CD4-positive, alpha-beta T cell treated with Interferon alpha-2 for 1 hour (primary cell): ENCODE measurements at places on chromosomes 11 and 22.
A peak's percentile ranks its signal among the peaks of the same experiment; 100 is the strongest.

GRCh38 chr11:107860688-107861087, 2.1 kb upstream of the SLC35F2 start:
- DNase-seq, result no peak

DNA sequence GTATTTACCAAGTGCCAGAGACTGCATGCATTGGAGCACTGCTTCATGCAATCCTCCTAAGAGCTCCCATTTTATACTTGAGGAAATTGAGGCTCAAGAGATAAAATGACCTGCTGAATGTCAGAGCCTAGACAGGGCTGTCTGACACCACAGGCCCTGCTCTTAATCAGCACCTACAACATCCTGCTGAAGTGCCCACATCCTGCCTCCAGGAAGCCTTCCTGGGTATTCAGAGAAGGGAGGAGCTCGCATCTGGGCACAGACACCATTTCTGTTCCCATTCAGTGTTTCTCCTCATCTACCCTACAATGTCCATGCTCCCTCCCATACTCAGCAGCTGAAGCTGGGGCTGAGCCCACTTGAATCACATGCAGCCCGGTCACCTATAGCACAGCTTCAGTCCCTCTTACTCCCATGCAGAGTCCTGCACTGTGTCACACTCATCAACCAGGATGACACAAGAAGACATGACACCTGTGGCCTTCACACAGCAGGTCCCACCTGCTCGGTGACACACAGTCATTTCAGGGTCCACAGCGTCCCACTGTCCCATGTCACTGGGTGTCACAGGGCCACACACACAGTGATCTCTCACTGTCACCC, 53.1 kb downstream of the PDE2A start:
- DNase-seq, result peak; percentile 14

GRCh38 chr11:67113231-67113721, 5.8 kb upstream of the KDM2A start:
- peak; percentile 33 for DNase-seq

GRCh38 chr11:94793002-94793401, 24.8 kb downstream of the AMOTL1 start:
- DNase-seq, result no peak

DNA sequence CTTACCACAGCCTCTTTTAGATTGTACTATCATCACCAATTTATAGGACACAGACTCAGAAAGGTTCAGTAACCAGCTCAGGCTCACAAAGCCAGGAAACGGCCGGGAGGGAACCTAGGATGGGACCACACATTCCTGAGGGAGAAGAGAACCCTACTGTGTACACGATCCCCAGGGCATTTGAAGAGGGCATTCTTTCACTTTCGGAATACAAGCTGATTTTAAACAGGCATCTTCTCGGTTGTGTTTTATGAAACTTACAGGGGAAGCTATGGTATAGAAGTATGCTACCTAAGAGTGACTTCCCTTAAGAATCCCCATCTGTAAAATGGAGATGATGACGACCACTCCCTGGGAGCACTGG, 19.0 kb downstream of the SMCO4 start:
- no peak for DNase-seq

DNA sequence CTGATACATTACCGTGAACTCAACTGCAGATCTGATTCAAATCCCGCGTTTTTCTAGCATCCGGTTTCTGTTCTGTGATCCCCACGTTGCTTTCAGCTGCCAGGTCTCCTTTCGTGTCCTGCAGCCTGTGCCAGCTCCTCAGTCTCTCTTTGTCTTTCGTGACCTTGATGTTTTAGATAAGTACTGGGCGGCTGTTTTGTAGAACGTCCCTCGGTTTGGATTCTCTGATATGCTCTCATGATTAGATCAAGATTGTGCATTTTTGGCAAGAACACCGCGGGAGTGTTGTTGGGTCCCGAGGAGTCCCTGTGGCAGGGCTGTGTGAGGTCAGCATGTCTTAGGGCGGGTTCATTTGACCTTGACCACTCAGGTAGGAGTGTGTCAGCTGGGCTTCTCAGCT, 38.6 kb downstream of the KCNQ1 start:
- no peak for DNase-seq

- DNase-seq, result no peak
Observed at GRCh38 chr11:12403122-12403996, 26.0 kb downstream of the PARVA start.

GRCh38 chr11:108221911-108222573, 396 bp downstream of the NPAT start:
- peak; percentile 64 for DNase-seq

DNA sequence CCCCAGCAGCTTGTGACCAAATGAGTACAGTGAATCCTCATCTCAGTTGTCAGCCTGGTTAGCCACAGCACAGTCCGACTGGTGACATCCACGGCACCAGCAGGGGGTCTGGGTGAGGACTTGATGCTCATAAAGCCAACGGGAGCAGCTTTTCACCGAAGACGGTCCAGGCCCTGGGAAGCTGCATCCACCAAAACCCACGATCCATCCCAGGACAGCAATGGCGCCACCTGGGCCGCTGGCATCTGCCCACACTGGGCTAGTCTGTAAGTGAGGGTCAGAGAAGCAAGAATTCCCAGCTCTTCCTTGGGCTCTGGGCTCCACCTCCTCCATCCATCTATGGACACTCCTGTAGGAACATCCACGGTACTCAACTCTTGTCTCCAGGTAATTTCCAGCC, 25.1 kb upstream of the FXYD6 start:
- DNase-seq, result no peak

DNA sequence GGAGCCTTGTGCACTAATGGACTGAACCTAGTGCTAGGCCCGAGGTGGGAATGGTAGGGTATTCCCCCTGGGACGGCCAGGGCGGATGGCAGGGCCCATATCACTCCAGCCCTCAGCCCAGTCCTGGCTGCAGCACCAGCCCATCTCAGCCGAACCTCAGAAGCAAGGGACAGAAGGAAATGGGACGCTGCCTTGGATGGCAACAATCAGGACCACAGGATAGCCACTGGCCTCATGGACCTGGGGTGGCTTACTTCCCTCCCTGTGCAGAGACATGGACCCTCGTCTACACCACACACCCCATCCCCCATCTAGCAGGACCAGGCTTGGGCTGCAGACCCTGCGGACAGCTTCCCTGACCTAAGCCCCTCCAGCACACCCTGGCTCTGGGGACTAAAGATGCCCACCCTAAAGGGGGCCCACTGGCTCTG, 24.1 kb downstream of the ARVCF start:
- no peak for DNase-seq

DNA sequence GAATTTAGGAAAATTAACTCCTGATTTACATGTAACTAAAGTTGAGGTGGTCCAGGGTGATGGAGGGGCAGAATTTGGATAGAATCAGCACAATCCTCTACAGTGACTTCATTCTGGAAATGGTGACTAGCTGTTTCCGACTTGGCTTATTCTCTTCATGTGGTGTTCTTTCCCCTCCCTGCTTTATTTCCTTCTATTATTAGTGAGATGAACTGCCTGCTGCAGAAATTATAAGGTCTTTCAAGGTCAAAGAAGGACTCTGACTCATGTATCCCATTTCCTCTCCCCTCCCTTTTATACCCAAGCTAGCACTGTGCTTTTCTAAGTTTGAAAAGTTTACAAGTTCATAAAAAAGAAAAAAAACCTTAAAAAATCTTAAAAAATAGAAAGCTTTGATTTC, 12.2 kb upstream of the MRPL17 start:
- DNase-seq, result no peak

GRCh38 chr11:86183694-86184093, 60.9 kb upstream of the EED start:
- DNase-seq, result peak; percentile 29

DNA sequence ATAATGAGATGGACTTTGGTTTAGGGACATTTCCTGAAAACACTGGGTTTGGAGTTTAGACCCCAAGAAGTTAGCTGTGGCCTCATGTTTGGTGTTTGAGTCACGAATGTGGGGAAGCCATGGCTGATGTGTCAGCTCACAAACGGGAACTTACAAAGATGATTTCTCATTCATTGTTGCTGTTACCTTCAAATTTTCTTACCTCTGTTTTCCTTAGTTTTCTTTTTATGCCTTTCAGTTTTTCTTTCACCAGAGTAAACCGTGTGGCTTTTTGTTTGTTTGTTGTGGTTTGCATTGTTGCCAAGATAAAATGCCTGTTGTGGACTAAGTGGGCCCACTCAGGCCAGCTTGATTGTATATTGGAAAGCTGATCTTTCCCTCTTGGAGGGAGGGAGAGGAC, 89.1 kb downstream of the SWAP70 start:
- DNase-seq, result no peak

GRCh38 chr11:116234989-116235568, 537.7 kb downstream of the BUD13 start:
- DNase-seq, result no peak

DNA sequence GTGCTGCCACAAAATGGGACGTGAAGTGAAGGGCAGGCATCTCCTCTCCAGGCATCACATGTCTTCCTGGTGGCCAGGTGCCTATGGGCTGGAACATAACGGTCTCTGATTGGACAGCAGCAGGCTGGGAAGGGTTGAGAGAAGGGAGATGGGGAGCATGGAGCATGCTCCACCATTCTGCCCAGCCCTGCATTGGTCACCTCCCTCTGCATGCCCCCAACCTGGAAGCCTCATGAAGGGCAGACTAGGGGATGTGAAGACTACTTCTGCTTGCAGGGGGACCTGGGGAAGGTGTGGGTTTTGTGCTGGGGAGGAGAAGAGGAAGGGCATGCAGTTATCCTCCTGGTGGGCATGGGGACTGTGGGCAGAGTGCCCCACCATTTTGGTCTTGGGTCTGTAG, 782.2 kb downstream of the TBC1D22A start:
- no peak for DNase-seq

DNA sequence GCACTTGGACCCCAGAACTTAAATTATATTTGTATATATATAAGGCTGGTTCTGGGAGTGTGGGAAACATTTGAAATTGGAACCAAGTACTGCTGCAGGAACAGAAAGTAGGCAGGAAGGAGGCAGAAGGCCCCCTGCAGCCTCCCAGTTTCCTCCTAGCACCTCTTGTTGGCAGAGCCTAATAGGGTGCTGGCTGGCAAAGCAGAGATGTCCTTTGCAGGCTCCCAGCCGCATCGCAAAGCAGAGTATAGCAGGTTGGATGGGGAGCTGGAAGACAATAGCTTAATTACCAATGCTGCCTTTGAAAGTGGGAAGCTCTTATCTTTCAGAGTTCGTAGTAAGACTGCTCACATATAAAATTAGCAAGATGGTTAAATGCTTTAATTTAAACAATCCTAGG, 370.8 kb upstream of the C11orf87 start:
- DNase-seq, result no peak
